ENCODE measurements at places on chromosomes 13 and 19.

DNA sequence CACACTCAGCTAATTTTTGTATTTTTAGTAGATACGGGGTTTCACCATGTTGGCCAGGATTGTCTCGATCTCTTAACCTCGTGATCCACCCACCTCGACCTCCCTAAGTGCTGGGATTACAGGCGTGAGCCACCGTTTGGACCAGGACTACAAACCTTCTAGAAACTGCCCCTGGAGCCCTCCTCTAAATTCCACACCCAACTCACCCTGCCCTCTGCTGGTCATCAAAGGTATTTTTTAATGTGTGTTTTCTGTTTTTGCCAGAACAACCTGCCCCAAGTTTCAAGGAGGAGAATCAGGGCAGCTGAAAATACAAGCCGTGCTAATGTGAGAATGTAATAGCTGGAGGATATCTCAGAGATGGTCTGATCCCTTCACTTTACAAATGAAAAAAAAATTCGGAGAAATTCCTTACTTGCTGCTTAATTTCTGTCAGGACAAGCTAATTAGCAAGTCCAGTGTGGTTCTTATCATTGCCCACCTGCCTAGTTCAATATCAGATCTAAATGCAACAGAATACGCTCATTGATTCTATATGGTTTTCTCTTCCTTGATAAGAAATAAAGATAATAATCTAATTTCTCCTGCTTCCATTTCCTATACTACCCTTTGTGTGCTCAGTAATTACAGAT lies 4.1 kb downstream of the ATP8A2 start:
- DNase-seq = peak; percentile 20

- peak; percentile 37 for DNase-seq
Observed at GRCh38 chr13:77533875-77534788, 1.4 kb upstream of the SCEL start.

- no peak for DNase-seq
Observed at GRCh38 chr19:39407660-39408391, 1.2 kb downstream of the ZFP36 start.

DNA sequence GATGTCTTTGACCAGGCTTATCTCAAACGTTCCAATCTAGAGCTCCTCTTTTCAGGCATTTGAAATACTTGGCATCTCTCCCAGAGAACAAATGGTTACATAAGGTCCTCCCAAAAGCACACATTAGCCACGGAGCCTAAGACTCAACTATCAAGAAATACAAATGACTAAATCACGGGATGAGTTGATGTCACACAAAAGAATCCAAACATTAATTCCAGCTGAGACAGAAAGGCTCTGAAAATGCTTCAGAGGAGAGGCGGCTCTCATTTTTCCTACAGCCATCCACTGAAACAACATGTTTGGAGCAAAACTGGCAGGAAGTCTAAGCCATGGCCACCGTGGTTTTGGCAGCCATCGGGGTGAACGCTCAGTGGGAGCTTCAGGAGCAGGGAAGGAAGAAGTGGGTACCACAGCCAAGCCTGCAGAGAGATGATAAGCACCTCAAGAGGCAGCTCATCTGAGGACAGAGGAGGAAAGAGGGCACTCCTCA lies 122.5 kb downstream of the STK24 start:
- peak; percentile 47 for DNase-seq

DNA sequence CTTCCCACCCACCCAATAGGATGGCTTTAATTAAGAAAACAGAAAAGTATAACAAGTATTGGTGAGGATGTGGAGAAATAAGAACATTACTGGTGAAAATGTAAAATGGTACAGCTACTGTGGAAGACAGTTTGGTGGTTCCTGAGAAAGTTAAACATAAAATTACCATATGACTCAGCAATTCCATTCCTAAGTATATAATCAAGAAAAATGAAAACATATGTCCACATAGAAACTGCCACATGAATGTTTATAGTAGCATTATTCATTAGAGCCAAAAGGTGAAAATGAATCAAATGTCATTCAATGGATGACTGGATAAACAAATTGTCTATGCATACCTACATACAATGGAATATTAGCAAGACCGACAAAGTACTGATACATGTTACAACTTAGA lies 16.9 kb downstream of the DZIP1 start:
- DNase-seq = no peak

All from kidney glomerular epithelial cell (primary cell).